ENCODE measurements at places on chromosomes 6 and 20. TPM values are rescaled to one million over a fixed set of nuclear protein-coding genes. Genes with fewer than 3 reads are reported as not detected.

DNA sequence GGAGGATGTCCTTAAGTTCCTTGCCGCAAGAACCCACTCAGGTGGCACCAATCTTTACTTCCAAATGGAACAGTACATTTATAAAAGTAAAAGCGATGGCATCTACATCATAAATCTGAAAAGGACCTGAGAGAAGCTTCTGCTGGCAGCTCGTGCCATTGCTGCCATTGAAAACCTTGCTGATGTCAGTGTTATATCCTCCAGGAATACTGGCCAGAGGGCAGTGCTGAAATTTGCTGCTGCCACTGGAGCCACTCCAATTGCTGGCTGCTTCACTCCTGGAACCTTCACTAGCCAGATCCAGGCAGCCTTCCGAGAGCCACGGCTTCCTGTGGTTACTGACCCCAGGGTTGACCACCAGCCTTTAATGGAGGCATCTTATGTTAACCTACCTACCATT, 191.7 kb downstream of the TRIM27 start:
- no peak overlapping the region for H3K4me3 ChIP-seq
- peaks cover 14% of the 10 kb centered on the region for H3K4me1 ChIP-seq
- peaks cover 93% of the 10 kb centered on the region for H3K27me3 ChIP-seq
- H3K27ac ChIP-seq, result no peak overlapping the region
- no peak for DNase-seq

GRCh38 chr6:135230711-135231468, 49.8 kb downstream of the MYB start:
- H3K4me1 ChIP-seq, result peaks cover 22% of the 10 kb centered on the region
- H3K27ac ChIP-seq, result no peak overlapping the region
- H3K36me3 ChIP-seq, result peaks cover 2% of the 10 kb centered on the region

- peaks cover 21% of the 10 kb centered on the region for H3K27me3 ChIP-seq
- no peaks in the 10 kb centered on the region for H3K36me3 ChIP-seq
- H3K4me1 ChIP-seq, result peaks cover 5% of the 10 kb centered on the region
These were observed 6.1 kb downstream of the ADGRB3 start for GRCh38 chr6:68641172-68641571.

- H3K36me3 ChIP-seq, result no peaks in the 10 kb centered on the region
- H3K4me3 ChIP-seq, result no peak overlapping the region
- DNase-seq, result no peak
- H3K27ac ChIP-seq, result no peak overlapping the region
- no peaks in the 10 kb centered on the region for H3K27me3 ChIP-seq
These were observed 12.5 kb downstream of the RPS6KA2 start for GRCh38 chr6:166614589-166614988.

DNA sequence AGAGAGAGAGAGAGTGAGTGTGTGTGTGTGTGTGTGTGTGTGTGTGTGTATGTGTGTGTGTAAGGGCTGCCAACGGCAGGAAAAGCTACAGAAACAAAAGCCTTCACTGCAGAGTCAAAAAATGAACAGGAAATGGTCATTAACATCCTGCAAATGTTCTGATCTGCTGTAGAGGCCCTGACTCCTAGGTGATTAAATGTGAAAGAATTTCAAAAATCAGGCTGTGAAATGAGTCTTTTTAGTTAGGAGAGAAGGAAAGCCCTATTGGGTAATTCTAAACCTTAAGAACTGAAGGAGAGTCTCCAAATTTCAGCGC, 166.5 kb upstream of the MYLIP start:
- H3K36me3 ChIP-seq, result no peaks in the 10 kb centered on the region
- H3K27me3 ChIP-seq, result no peaks in the 10 kb centered on the region
- H3K27ac ChIP-seq, result peak overlapping the region; percentile 59
- peaks cover 18% of the 10 kb centered on the region for H3K4me1 ChIP-seq

DNA sequence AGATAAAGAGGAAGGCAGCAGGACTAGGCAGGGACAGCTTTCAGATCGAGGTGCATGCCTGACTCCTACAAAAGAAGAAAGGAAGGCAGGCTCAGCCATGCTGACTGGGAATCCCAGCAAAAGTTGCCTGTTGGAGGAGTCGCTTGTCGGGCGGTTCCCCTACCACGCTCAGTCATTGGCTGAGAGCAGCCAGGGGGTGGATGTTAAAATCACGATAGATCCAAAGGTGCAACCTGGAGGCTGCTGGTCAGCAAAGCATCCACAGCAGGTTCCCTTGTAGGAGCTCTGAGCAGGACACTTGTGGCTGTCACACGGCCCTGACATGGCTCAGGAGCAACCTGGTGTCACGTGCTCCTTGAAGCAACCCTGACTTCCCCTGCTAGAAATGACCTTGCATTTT, 74.6 kb downstream of the ISM1 start:
- H3K4me3 ChIP-seq, result no peak overlapping the region
- H3K4me1 ChIP-seq, result no peaks in the 10 kb centered on the region
- no peak overlapping the region for H3K27ac ChIP-seq
- no peaks in the 10 kb centered on the region for H3K36me3 ChIP-seq
- H3K27me3 ChIP-seq, result no peaks in the 10 kb centered on the region

DNA sequence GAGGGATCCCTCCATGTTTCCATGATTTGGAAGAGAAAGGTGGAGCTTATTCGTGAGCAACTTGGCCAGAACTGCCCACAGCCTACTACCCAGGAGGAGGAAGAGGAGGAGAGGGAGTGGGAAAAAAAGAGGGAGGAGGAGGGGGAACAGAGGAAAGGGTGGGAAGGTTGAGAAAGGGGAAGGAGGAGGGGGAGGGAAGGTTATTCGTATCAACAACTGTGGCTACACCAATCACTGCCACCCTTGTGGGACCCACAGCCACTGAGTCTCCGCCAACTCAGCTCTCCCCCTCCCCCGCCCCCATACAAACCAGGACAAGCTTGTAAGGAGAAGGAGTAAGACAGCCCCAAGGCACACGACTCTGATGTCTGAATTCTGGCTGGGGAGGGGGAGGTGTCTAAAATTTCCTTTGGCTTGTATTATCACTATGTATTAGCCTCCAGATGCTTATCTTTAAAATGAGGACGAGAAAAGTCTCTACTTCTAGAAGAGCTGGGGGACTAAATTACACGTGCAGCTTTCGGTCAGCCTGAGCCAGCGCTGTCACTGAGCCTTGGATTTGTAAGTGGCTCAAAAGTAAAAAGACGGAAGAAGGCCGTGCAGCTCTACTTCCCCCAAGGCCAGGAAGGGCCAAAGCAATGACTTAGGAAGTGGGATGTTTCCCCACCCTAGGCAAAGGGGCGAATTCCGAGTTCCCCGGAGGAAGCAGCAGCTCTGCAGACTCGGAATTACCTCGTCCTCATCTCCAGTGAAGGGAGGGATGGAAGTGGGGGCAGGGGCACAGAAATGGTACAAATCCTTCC, 1.0 kb downstream of the FKBP1A start:
- H3K27ac ChIP-seq, result peak overlapping the region; percentile 85
- H3K4me3 ChIP-seq, result peak overlapping the region; percentile 92

GRCh38 chr20:36102809-36103596, 51.5 kb upstream of the EPB41L1 start:
- H3K27ac ChIP-seq, result no peak overlapping the region
- no peak for DNase-seq
- H3K4me1 ChIP-seq, result peaks cover 5% of the 10 kb centered on the region
- H3K4me3 ChIP-seq, result no peak overlapping the region
- H3K27me3 ChIP-seq, result peaks cover 3% of the 10 kb centered on the region

GRCh38 chr20:34535301-34535840, 19.1 kb downstream of the DYNLRB1 start:
- peaks cover 4% of the 10 kb centered on the region for H3K36me3 ChIP-seq
- no peak overlapping the region for H3K27ac ChIP-seq
- peaks cover 1% of the 10 kb centered on the region for H3K4me1 ChIP-seq
- DNase-seq, result peak; percentile 11

- no peak overlapping the region for H3K4me3 ChIP-seq
- H3K27ac ChIP-seq, result no peak overlapping the region
- no peaks in the 10 kb centered on the region for H3K27me3 ChIP-seq
- H3K4me1 ChIP-seq, result no peaks in the 10 kb centered on the region
- no peaks in the 10 kb centered on the region for H3K36me3 ChIP-seq
- no peak for DNase-seq
These were observed 55.7 kb upstream of the TINAG start for GRCh38 chr6:54252496-54252895.

GRCh38 chr6:107030151-107030550, 2.2 kb downstream of the MTRES1 start:
- peaks cover 2% of the 10 kb centered on the region for H3K27me3 ChIP-seq
- H3K27ac ChIP-seq, result no peak overlapping the region
- H3K36me3 ChIP-seq, result peaks cover 15% of the 10 kb centered on the region
- peaks cover 20% of the 10 kb centered on the region for H3K4me1 ChIP-seq
- no peak for DNase-seq

GRCh38 chr6:63813566-63814120, 178.0 kb downstream of the PHF3 start:
- no peaks in the 10 kb centered on the region for H3K36me3 ChIP-seq
- no peak for DNase-seq
- no peak overlapping the region for H3K27ac ChIP-seq
- no peaks in the 10 kb centered on the region for H3K4me1 ChIP-seq
- peaks cover 8% of the 10 kb centered on the region for H3K27me3 ChIP-seq

- no peaks in the 10 kb centered on the region for H3K27me3 ChIP-seq
- H3K4me3 ChIP-seq, result peak overlapping the region; percentile 69
- H3K27ac ChIP-seq, result peak overlapping the region; percentile 90
- peaks cover 20% of the 10 kb centered on the region for H3K4me1 ChIP-seq
- DNase-seq, result no peak
These were observed 11.9 kb downstream of the PYGB start for GRCh38 chr20:25259788-25260254.

DNA sequence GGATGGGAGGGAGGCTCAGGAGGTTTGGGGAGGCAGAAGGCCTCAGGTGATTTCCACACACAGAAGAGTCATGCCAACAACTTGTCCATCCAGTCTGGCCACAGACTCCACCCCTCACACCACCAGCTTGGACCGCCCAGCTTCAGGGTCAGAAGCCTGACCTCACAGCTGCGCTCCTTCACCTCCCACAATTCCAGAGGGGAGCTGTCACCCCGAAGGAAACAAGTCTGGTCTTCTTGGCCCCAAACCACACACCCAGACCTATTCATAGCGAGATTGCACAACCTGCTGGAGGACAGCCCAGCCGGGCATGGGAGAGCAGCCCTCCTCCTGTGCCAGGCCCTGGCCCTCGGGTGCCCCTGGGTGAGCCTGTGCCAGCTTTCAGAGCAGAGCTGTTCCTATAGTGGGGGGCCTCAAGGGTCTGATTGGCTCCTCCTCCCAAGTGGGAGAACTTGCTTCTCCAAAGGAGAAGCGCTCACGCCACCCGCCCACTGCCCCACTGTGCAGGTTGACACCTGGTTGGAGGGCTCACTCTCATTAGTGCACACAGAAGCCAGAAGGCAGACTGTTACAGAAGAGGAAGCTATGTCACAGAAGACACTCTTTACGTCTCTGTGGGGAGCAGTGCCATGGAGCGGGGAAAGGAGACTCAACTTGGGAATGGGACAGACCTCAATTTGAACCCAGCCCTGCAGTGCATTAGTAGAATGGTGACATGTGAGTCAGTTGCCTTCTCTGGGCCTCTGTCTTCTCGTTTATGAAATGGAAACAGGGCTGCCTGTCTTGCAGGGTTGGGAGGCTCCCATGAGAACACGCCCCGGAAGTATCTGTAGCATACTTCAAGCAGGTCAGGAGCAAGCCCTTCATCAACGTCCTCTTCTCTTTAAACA, 128.8 kb downstream of the FOXO3 start:
- no peak overlapping the region for H3K4me3 ChIP-seq
- peaks cover 6% of the 10 kb centered on the region for H3K36me3 ChIP-seq
- no peaks in the 10 kb centered on the region for H3K27me3 ChIP-seq
- DNase-seq, result no peak

- no peak overlapping the region for H3K27ac ChIP-seq
- no peaks in the 10 kb centered on the region for H3K4me1 ChIP-seq
- no peaks in the 10 kb centered on the region for H3K36me3 ChIP-seq
- no peak for DNase-seq
These were observed 281.6 kb downstream of the KHDC1L start for GRCh38 chr6:72943699-72944098.

DNA sequence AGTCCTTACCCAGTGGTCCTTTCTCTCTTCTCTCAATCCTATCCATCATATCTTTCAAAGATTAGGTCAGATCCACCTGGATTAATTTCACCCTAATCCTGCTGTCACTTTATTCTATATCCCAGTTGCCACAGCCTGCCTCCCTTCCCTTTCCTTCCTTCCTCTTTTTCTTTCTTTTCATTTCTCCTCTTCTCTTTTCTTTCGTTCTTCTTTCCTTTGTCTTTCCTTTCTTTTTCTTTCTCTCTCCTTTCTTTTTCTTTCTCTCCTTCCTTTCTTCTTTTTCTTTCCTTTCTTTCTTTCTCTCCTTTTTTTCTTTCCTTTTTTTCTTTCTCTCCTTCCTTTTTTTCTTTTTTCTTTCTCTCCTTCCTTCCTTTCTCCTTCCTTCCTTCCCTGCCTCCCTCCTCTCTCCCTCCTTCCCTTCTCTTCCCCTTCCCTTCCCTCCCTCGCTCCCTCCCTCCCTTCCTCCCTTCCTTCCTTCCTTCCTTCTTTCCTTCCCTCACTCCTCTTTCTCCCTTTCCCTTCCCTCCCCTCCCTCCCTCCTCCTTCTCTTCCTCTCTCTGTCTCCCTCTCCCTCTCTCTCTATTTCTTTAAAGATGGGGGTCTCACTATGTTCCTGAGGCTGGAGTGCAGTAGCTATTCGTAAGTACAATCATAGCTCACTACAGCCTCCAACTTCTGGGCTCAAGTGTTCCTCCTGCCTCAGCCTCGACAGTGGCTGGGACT, 15.1 kb upstream of the RPN2 start:
- H3K4me1 ChIP-seq, result no peaks in the 10 kb centered on the region
- H3K27me3 ChIP-seq, result peaks cover 6% of the 10 kb centered on the region
- H3K27ac ChIP-seq, result no peak overlapping the region
- no peak for DNase-seq

- H3K27me3 ChIP-seq, result no peaks in the 10 kb centered on the region
- no peaks in the 10 kb centered on the region for H3K36me3 ChIP-seq
- no peaks in the 10 kb centered on the region for H3K4me1 ChIP-seq
These were observed 363.3 kb downstream of the SMOC2 start for GRCh38 chr6:168804331-168804730.

GRCh38 chr6:53066077-53066417, 843 bp downstream of the FBXO9 start:
- H3K4me1 ChIP-seq, result peaks cover 28% of the 10 kb centered on the region
- peak overlapping the region; percentile 79 for H3K27ac ChIP-seq
- H3K4me3 ChIP-seq, result peak overlapping the region; percentile 97
- DNase-seq, result peak; percentile 52

- H3K27ac ChIP-seq, result no peak overlapping the region
- peaks cover 10% of the 10 kb centered on the region for H3K36me3 ChIP-seq
- peaks cover 29% of the 10 kb centered on the region for H3K4me1 ChIP-seq
- H3K4me3 ChIP-seq, result peak overlapping the region; percentile 32
- DNase-seq, result no peak
These were observed 116.0 kb downstream of the TRIM27 start for GRCh38 chr6:28807682-28808280.

DNA sequence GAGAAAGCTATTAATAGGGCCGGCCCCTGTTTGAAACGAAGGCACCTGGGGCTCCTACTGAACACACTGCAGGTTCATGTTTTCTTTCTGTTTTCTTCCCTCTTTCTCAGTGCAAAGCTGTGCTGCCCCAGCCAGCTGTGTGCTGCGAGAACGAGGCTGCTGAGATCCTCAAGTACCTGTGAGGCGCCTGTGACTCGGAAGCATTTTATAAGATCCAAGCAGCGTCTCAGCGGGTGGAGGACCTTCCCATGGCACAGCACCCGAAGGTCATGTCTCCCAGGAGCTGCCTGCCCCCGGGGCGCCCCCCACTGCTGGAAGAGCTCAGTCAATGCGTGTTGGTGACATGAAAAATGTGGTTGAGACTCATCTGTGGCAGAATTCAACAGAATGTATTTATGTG, 66.3 kb downstream of the SMOC2 start:
- H3K4me1 ChIP-seq, result peaks cover 2% of the 10 kb centered on the region
- no peaks in the 10 kb centered on the region for H3K36me3 ChIP-seq
- no peak overlapping the region for H3K27ac ChIP-seq
- no peak for DNase-seq
- no peaks in the 10 kb centered on the region for H3K27me3 ChIP-seq

The GSTA2 gene
- total RNA-seq, result not detected

The GPR63 gene
- total RNA-seq, result 1.1 TPM

The MYL9 gene
- 0.51 TPM for total RNA-seq

The CARMIL1 gene
- total RNA-seq, result 6.8 TPM

The BNIP5 gene
- not detected for total RNA-seq

The CYP39A1 gene
- not detected for total RNA-seq

The HUS1B gene
- 1.6 TPM for total RNA-seq
